Ovary (tissue), 10 donors: ENCODE measurements at places on chromosomes 16 and 17.

- DNase-seq, result no peak
These were observed 381.7 kb downstream of the SLC39A11 start for GRCh38 chr17:72710834-72711233.

DNA sequence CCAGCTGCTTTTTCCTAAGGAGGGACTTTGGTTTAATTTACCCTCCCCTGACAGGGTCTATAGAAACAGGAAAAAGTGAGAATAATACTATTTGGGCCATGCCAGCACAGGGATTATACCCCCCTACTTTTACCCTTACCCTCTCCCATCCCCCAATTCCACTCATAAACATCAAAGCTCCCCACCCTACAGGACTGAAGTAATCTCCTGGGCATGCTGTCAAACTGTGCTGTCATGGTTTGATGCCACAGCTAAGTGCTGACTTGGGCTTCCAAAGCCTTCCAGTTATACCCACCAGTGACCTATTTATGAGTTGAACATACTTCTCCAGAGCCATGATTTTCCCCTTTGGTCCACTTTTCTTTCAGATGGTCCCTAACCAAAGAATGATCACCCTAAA lies 12.8 kb downstream of the PHF12 start:
- no peak for DNase-seq

GRCh38 chr17:72254808-72255449 lies 134.1 kb downstream of the SOX9 start:
- DNase-seq, result no peak

- no peak for DNase-seq
These were observed 45.5 kb downstream of the ZZEF1 start for GRCh38 chr17:4097165-4097960.

DNA sequence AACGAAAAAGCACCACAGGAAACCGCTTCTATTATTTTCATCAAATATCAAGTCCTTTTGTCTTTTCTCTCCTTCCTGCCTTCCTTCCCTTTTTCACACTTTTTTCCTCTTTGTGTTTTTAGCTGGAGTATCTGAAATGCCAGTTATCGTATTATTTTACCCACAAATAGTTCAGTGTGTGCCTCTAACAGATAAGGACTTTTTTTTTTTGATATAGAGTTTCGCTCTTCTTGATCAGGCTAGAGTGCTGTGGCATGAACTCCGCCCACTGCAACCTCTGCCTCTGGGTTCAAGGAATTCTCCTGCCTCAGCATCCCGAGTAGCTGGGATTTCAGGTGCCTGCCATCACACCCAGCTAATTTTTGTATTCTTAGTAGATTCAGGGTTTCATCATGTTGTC lies 10.7 kb downstream of the DNAAF1 start:
- DNase-seq, result no peak

DNA sequence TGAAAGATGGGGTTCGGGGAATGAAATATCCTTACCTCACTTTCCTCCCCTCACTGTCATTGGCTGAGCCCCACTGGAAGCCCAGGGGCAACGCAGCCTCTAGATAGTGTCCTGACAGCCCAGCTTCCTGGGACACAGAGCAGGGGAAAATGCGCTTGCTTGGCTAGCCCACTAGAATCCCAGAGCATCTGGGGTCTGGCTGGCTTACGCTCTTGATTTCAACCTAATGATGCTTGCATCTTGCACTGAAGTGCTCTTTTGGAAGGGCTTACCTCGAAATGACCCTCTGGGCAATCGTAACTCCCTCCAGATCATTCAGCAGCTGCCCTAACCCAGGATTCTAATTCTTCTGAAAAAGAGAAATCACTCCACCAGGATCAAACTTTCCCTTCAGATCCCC lies 147.6 kb downstream of the SOX9 start:
- no peak for DNase-seq

DNA sequence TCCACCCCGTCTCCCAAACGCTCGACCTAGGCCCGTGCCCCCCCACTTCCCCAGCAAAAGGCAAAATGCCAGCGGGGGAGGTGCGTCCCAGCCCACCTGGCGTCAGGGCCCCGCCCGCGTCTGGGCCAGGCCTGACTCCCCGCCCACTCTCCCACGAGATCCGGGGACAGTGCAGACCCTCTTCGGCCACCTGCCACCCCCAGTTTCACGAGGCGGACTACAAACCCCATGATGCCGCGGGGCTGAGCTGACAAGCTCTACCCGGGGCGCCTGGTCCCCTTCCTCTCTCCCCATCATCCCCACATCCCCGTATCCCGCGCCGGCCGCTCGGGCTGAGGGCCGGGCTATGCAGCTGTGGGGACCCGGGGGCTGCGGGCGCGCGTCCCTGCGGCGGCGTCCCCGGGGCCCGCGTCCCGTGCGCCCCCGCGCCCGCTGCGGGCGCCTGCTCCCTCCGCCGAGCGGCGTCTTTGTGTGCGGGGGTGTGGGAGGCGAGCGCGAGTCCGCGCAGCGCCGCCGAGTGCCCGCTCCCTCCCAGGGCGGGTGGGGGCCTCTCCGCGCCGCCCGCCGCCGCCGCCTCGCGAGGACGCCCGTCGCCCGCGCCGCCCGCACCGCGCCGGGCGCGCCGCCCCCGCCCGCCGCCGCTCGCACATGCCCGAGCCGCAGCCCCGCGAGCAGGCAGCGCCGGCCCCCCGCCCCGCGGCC lies at the start of gene ANKRD13B:
TSS of gene ANKRD13B (plus strand) at position 283 of the 702 bp plus-strand sequence. CDS start 490 bp downstream, outside the sequence.
- DNase-seq, result peak; percentile 66
